Neural progenitor cell (in vitro differentiated cells): ENCODE measurements at places on chromosomes 3 and 15.

DNA sequence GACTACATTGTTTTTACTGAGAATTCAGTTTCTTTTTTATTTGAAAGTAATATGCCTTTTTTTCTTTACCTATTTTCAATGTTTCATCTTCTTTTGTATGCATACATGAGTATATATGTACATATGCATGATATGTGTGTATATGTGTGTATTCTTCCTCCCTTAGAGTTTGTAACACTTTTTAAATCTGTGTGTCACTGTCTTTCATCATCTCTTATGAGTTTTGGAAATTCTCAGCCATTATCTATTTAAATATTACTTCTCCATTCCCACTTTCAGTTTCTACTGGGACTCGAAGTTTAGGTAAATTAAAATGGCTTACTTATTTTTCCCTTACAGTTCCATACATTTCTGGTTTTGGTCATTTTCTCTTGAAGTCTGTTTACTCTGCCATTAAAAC lies 754.1 kb downstream of the GRM7 start:
- no peak for DNase-seq

GRCh38 chr3:154132777-154133375 lies 11.7 kb downstream of the ARHGEF26 start:
- DNase-seq = no peak

DNA sequence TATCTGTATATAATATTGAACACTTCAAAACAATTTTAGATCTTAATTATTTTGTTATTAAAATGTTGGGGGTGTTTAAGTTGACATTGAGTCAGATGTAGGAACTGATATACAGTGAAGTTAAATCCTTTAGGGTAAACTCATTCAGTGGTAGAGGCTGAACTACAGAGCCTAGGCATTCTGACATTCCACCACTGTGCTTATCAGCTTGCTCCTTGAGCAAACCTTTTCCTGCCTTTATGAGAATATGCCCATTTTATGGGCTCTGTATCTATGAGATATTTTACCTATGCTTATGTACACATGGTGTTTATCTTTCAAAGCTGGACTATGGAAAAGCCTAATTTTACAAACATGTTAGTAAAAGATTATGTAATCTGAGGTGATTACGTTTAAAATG lies 407.5 kb downstream of the ZBTB20 start:
- DNase-seq = no peak

DNA sequence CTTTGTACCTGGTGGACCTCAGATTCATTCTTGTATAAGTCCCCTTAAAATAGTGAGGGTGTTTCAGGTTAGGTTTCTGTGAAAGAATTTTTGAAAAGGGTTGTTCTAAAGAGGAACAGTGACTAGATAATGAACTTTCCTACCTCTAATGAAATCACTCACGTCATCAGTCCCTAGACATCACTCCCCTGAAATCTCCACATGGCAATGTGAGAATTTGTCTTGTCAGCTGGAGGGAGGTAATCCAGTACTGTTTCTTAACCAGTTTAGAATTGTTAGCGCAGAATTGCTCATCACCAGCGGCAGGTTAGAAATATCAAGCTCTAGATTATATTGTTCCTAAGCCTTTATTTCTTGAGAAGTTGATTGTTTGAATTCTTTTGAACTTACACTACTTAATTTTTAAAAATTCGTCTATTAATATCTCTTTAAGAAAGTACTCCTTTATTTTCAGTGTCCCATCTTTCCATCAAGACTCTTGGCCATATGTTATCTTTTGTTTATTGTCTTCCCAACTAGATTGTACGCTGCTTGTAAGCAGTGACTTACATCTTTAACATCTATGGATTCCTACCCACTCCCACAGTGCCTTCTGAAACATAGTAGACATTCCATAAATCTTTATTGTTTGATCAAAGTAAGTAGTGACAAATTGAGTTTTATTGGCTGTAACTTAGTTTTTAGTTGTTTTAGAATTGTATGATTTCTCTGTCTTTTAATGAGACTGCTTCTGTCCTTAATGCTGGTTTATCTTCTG lies 52.8 kb downstream of the RASA2 start:
- DNase-seq = no peak

DNA sequence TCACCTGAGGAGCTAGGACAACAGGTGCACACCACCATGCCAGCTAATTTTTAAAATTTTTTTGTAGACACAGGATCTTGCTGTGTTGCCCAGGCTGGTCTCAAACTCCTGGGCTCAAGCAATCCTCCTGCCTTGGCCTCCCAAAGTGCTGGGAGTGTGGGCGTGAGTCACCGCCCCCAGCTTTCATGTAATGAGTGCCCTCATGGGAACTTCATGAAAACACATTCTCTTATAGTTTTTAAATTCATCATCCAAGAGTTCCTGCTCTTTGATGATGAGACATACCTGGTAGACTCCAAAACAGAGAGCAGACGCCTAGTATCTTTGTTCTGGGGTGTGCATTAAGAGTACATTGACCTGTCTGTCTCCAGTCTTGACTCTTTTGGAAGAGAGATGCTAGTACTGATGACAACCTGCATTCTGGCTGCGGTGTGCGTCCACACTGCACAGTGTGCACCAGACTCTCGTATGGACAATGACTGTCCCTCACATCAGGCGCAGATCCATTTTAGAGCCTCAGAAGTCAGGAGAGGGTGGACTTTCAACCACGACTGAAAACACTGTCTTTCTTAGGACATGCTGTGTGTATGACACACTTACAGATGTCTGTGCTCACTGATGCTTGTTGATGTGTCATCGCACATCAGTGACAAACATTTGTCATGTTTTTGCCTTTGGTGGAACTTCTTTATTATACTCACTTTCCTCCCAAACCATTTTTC lies 2.0 kb downstream of the NRROS start:
- DNase-seq = no peak

- DNase-seq = no peak
Measured at GRCh38 chr3:100766069-100766468, 56.8 kb downstream of the TFG start.

- DNase-seq = no peak
Measured at GRCh38 chr15:72237853-72238224, 6.8 kb upstream of the PKM start.

DNA sequence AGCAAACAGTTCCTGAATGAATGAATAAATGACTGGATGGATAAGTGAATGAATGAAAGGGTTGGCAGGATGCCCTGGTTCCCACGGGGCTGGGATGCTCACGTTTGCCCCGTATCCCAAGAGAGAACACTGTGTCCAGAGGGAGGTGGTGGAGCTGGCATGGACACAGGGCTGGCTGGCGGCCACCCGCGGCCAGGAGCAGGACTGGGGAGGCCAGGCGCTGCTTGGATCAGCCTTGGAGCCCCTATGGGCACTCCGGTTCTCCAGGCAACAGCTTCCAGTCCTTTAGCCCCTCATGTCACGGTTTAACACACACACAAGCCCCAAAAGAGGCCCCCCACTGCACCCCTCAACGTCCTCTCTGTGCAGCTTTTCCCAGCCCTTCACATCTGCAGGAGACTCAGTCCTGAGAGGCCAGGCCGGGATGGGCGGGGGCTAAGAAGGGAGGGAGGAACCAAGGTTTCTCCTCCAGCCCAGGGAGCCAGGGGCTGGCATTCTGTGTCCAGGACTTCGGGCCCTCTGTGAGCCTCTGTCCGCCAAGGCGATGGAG lies 86.0 kb upstream of the ALDH1L1 start:
- peak; percentile 63 for DNase-seq

DNA sequence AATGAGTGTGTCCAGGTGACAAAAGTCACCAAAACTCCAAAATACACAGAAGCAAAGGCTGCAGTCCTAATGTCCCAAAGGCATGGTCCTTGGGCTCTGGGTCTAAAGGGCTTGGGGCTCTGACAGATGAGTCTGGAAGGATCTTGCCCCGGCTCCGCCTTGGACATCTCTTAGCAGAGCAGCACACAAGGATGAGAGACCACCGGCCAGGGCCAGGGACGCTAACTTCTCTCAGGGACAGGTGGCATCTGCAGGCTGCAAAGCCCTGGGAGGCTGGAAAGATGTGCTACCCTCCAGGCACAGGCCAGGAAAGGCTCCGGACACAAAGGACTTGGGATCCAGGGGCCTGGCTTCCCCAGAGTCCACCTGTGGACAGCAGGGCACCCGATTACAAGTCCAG lies 14.1 kb upstream of the SHISA5 start:
- DNase-seq = no peak

GRCh38 chr15:91783008-91783407 lies 70.5 kb upstream of the SLCO3A1 start:
- DNase-seq = no peak

DNA sequence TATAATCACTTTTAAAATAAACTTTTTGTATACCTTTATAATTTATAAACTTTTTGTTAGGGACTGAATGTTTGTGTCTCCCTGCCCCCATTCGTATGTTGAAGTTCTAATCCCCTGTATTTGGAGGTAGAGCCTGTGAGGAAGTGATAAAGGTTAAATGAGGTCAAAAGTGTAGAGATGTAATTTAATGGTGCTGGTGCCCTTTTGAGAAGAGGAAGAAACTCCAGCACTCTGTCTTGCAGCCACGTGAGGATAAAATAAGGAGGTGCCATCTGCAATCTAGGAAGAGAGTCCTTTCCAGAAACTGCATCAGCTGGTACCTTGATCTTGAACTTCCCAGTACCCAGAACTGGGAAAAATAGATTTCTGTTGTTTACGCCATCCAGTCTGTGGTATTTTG lies 106.1 kb upstream of the RGMA start:
- no peak for DNase-seq

GRCh38 chr15:89578146-89578545 lies 2.9 kb downstream of the TICRR start:
- DNase-seq = no peak

GRCh38 chr3:155492841-155493240 lies 199.4 kb upstream of the STRIT1 start:
- DNase-seq = no peak

DNA sequence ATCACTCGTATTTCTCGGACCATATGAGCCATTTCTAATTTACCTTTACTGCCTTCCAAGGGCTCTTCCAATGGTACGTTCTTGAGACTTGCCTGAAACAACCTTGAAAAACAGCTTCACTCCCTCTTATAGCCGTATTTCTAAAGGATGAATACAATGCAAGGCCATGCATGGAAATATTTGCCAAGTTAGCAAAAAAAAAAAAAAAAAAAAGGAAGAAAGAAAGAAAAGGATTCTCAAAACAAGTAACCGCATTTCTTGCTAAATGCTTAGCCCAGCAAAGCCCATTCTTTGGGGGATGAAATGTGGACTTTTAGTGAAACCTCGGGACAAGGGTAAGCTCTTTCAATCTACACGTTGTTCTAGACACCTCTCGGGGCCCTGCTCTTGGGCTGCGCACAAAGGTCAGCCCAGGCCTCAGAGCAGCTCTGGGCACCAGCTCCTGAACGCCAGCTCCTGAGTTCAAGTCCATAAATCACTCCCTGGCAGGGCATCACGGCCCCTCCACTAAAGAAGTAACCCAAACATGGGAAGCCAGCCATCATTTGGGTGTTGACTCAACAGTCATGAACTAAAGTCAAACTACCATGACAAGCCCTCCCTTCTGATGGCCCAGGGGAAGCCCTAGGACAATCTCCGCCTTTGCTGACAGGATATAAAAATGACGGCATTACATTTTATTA lies 132.7 kb downstream of the ADAMTS17 start:
- no peak for DNase-seq

DNA sequence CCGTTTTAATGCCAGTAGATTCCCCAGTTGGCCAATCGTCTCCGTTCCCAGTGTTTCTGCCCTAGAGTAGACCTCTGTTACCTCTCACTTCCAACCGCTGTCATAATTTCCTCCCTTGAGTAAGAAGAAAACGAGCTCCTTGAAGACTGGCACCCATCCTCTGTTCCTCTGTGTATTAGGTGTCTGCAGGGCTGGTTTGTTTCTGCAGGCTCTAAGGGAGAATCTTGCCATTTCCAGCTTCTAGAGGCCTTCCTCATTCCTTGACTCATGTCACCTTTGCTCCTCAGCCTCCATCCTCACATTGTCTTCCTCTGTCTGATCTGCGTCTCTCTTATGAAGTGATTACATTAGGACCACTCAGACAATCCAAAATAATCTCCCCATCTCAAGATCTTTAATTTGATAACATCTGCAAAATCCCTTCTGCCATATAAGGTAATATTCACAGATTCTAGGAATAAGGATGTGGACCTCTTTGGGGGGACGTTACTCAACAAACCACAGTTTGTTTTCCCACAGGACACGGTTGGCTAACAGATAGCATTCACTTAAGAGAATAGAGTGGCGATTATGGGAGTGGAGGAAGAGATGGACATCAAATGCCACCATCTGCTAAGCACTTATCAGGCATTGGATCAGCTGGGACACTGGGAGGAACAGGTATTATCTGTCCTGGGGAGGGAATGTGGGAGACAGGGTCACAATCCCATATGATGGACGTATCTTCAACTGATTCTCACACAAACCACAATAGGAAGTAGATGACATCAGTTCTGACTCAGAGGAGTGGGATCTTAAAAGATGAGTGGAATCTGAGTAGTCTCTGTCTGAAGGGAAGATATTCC lies 17.1 kb downstream of the ARHGAP31 start:
- DNase-seq = no peak

DNA sequence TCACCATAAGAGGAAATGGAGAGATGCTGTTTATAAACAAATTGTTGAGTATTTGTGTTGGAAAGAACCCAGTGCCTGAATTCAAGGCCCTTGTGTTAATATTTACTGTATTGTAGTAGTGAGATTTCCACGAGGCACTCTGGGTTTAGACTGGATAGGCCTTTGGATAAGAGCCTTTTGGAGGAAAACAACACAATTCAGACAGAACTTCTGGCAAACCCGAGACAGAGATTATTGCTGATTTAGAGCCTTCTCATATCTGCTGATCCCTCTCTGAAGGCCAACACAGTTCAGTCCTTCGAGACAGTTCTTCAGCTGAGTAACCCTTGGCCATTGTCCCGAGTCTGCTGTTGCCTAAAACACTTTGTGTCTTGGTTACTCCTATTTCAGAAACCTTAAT lies 55.7 kb downstream of the LMCD1 start:
- no peak for DNase-seq

DNA sequence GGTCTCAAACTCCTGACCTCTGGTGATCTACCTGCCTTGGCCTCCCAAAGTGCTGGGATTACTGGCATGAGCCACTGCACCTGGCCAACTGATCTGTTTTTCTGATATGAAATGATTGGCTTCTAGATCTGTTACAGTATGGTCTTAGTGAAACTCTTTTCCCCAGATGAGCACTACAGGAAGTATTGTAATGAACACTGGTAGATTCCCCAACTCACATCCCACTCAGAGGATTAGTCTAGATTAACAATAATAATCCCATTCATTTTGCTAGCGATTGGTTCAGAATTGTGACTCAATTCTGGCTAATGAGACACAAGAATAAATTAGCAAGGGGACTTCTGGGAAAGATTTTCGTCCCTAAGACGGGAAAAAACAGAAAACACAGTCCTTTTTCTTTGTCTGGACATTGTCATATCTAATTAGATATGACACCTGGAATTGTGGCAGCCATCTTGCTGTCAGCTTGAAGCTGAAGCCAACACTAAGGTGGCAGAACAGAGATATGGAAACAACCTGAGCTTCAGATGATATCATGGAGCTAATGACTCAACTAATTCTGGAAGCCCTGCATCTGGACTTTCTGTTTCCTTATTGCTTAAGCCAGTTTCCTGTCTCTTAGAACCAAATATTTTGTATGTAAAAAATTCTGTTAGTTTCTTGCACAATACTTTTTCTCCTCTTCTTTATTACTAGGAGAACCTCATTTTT lies 17.4 kb upstream of the NPTN start:
- no peak for DNase-seq
